ENCODE measurements at places on chromosomes 3 and 15.

GRCh38 chr3:102525624-102526023 lies 90.8 kb downstream of the ZPLD1 start:
- no peak for DNase-seq

DNA sequence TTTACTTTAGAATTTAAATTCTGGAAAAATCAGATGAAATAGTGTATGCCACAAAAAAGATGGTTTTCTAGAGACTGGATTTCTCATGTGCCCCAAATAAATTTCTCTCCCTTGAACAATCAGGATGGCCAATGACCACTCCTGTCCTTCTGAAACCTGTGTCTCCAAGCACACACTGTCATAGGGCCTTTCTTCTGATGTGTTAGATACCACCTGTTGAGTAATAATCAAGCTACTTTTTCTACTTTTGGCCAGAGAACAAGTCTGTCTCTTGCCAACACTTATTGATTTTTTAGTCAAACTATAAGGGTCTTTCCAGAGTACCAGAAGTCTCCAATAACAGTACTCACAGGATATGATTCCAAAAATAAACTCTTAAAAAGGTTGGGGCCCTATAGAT lies 16.1 kb upstream of the TFG start:
- DNase-seq, result no peak

- no peak for DNase-seq
Measured at GRCh38 chr15:77644543-77645247, 12.0 kb upstream of the LINGO1 start.

- no peak for DNase-seq
Measured at GRCh38 chr3:175988401-175988800, 1129.3 kb downstream of the NAALADL2 start.

DNA sequence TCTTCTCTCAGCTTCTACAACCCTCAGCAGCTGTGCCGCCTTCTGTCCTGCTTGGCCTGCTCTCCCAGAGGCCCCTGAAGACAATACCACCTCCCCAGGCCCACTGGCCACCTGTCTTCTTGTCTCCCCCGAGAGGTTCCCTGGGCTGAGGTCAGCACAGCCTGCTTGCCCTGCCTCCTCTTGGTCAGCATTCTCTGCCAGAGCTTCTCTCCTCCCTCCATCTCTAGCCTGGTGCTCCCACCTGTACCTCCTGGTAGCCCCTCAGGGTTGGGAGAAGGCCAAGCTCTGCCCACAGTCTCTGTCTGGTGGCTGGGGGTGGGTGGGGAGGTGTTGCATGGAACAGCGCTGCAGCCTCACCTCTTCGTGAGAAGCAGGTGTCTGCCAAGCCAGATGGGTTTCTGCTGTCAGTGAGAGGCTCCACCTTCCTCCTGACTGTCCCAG lies 5.6 kb upstream of the ISLR start:
- DNase-seq, result no peak

DNA sequence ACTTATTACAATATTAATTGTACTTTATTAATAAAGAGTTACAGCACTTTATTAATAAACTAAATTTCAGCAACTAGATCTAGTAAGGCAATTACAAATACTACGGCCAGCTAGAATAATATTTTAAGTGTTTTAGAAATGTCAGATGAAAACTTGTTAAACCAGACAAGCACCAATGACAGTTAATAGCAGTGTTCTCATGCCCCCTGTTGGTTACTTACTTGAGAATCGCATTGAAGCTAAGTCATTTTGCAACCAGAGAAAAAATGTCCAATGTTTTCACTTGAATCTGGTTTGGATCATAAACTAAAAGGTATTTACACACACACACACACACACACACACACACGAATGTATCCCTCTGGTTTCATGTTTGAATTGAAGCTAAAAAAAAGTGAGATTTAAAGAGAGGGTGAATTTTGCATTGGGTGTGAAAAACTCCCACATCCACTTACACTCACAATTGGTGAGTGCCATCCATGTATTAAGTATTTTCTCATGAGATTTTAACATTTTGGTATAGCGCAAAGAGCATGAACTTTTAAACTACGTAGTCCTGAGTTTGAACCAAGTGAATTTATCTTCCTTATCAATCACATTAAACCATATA lies 347.7 kb downstream of the ZBBX start:
- no peak for DNase-seq

- DNase-seq, result peak; percentile 56
Measured at GRCh38 chr3:128969993-128970739, 23.7 kb downstream of the CFAP92 start.

DNA sequence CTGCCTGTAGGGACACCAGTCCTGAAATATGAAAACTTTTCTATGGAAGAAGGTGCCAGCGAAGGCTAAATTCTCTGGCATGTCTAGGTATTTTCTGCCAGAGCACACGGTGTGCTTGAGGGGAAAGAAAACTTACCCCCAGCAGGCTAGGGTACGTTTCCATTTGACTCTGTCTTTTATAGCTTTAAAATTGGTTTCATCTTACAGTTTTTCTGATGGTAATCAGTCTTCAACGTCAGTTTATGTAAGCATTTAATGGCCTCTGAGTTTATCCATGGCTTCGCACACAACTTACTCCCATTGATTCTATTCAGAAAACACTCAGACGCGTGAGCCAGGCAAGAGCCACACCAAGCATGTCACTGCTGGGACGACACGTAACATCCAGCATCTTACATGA lies 249.7 kb downstream of the ADAMTS17 start:
- DNase-seq, result no peak

DNA sequence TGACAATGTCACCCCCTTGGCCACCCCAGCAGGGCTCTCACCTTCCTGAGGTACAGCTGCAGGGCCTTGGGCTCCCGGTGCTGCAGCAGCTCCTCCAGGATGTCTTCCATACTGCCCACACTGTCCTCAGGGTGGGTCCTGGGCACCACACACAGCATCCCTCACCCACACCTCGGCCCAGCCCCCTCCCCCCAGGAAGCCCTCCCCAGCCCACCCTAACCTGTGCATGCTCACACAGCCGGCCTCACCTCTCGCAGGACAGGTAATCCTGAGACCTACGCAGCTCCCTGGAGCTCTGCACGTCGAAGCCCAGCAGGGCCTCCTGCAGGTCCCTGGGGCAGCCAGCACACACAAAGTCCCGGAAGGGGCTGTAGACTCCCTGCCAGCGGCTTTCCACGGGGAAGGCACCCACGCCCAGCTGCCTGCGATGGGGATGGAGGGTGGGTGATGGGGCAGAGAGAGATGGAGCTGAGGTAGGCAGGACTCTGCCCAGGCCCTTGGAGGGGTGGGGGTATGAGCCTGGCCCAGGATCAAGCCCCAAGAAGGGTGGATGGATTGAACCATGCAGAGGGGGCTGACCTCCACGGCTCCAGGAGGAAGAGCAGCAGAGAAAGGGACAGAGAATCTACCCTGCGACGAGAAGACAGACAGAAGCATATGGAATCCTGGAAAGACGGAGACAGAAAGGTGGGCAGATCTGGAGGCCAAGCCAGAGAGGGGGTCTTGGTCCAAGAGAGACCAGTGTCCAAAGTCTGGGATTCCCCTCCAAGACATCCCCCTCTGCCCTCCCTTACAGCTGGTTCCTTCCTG lies 16.7 kb downstream of the ALS2CL start:
- DNase-seq, result no peak

DNA sequence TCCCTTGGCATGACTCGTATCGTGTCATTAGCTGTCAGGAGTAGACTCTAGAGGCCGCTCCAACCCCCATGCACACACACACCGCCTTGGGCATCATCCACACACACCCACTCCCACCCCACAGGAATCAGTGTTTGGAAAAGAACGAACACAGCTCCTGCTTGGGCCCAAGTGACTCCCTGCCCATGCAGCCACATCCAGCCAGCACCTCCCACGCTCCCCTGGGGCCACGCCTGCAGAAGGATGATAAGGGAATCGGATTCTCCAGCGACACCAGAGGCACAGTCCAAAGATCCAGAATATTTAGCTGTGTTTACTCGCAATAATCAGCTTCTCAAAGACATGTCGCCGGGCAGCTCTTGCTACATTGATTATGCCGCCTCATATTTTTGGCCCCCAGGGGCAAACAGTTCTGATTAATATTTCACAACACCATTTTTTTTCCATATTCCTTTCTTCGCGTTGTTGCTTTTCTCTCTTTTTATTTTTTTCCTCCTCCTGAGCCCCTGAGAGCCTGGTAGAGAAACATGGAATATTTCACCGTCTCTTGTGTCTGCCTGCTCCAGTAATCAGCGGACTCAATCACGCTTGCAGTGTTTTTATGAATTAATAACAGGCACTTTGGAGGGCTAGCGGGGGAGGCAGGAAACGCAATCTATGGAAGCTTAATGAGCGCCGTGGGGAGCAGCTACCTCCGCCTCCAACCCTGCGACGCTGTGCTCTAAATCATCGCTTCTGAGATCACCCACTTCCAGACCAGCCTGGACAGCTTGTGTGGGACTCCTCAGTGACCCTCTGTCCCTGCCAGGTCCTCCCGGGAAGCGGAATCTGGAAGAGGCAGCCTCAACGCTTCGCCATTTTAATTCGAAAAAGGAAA lies 221.4 kb downstream of the TLE3 start:
- no peak for DNase-seq

GRCh38 chr3:176920766-176921160 lies 276.5 kb downstream of the TBL1XR1 start:
- no peak for DNase-seq

DNA sequence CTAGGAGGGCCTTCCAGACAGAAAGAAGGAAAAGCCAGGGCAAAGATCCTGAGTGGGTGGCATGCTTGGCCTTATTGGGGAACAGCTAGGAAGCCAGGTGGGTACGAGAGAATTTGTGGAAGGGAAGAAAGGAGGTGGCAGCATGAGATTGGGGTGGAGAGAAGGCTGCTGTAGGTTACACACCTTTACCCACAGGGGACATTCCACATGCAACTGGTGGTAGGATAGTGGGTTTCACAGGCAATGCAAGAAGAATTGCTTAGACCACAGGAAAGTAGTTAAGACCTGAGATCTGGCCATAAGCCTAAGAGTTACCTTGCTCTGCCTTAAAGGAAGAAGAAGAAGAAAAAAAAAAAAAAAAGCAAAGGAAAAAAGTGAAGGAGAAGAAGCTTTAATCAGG lies 19.8 kb downstream of the ANP32A start:
- no peak for DNase-seq
